ENCODE measurements at places on chromosomes 4 and X.

- no peak for DNase-seq
These were observed 65.2 kb downstream of the GLRA2 start for GRCh38 chrX:14594521-14594920.

DNA sequence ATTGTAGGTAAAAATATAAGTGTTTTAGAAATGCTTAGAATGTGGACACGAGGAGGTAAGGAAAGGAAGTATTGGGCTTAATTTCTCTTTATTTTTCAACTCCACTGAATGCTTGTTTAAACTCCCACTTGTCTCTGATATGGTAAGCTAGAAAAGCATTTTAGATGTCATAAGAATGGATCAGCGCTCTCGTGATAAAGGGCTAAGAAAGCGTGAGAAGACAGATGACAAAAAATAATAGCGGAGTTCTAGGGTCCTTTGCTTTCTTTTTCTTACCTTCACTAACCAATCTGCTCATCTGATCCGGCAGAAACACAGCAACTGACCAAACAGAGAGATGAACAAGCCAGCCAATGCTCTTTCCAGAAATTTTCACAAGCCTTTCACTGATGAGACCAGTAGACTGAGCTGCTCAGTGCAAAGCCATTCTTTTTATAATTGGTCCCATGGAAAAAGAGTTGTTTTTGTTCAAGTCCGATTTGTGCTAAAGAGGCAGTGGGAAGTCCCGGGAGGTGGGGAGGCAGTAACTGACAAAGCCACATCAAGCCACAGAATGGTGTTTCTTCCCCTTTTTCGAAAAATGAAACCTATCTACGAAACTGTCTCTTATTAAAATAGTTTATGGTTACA lies at the start of gene TASL:
Gene TASL, minus strand, starts transcription at position 405 of the 630 bp plus-strand sequence. CDS start 17,411 bp downstream, outside the sequence.
- no peak for DNase-seq

- DNase-seq, result no peak
These were observed 238.9 kb downstream of the MAML3 start for GRCh38 chr4:139915037-139915436.

GRCh38 chr4:27429364-27429871 lies 568.8 kb downstream of the STIM2 start:
- no peak for DNase-seq

DNA sequence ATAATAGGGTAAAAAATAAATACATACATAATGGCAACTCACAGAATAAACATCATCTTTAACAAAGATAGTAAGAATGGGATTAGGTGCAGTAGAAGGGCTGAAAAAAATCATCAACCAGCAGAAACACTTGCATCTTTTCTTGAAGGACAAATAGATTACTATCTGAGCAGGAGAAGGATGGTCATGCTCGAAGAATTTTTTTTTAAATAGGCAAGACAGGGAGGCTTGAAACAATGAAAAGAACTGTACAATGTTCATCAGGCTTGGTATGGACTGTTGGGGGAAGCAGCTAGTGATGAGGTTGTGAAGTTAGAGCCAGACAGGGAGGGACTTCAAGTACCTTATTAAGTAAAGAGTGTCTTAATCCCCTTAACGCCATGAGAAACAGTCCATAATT lies 167.4 kb upstream of the LDB2 start:
- no peak for DNase-seq
